ENCODE measurements at places on chromosomes 16 and 17.

GRCh38 chr16:86396901-86397311, 113.4 kb upstream of the FOXF1 start:
- no peak for DNase-seq

DNA sequence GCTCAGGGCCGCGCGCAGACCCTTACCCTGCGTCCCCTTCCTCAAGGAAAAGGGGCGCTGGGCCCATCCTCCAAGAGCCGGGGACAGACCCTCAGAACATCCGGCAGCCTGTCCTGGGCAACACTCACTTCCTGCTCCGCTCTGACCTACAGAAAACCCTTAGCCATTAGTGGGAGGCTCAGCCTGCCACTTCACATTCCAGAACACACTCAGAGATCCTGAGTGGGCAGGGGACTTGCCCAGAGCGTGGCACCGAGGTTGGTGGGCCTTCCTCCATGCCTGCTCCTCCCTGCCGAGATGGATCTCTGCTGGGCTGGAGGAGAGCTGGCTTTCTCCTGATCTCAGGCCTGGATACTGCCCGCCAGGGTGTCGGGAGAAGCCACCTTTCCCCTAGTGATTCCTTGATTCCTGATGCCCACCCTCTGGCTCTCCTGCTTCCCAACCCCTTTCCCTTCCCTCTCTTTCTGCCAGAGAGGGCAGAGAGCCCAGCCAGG, 1.5 kb downstream of the SCARF1 start:
- no peak for DNase-seq

DNA sequence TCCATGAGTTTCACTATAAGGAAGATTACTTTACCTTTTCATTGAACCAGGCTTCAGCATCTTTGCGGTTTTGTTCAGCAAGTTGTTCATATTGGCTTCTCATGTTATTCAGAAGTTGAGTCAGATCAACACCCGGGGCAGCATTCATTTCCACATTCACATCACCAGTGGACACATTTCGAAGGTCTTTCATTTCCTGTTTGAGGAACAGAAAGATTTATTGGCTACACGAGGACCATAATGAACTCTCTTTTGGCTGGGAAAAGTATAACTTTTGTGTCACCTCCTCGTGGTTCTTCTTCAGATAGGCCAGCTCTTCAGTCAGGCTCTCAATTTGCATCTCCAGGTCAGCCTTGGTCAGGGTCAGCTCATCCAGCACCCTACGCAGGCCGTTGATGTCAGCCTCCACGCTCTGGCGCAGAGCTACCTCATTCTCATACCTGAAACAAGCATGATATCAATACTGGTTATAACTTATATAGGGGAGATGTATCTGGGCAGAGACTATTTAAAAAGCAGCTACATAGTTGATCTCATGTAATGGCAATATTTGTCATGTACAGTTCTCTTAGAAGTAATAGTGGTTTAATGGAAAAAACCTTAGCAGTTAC, 2.1 kb downstream of the KRT10 start:
- no peak for DNase-seq

DNA sequence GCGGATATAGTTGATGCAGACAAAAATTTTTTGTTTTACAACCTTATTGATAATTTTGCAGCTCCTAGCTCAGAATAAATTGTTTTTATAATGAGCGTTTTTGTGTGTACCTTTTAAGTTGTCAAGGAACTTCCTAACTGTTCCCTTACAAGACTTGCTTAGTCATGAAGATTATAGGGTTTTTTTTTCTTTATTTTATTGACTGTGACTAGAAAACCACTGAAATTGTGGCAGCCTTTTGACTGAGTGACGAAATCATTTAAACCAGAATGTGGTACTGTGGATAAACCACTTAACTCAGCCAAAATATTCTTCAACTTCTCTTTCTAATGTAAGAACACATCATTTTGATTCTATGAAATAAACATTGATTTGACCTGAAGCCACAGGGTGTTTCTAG, 40.8 kb upstream of the VPS4A start:
- DNase-seq = no peak

GRCh38 chr17:63140255-63140654, 174.2 kb downstream of the TANC2 start:
- DNase-seq = no peak

GRCh38 chr17:76314392-76315227, 6.5 kb upstream of the QRICH2 start:
- no peak for DNase-seq

- no peak for DNase-seq
These were observed 504.2 kb upstream of the PSMD7 start for GRCh38 chr16:73792199-73793020.

DNA sequence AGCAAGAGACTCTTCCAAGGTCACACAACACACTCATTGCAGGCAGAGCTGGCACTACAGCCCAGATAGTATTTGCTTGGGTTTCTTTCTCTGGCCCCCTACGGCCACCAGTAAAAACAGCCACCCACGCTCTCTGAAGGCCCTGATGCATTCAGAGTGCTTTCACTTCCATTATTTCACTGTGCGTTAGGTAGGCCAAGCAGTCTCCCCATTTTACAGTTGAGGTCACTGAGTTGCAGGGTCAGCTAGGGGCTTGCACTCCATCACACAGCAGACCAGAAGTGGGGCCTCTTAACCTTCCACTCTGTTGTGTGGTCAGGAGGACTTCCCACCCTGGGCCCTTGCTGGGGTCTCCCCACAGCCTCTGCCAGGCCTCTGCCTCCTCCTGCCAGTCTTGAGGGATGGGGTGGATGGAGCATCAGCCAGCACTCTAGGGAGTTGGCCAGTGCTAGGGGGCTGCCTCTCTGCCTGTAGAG, 2.5 kb downstream of the TBX21 start:
- no peak for DNase-seq

DNA sequence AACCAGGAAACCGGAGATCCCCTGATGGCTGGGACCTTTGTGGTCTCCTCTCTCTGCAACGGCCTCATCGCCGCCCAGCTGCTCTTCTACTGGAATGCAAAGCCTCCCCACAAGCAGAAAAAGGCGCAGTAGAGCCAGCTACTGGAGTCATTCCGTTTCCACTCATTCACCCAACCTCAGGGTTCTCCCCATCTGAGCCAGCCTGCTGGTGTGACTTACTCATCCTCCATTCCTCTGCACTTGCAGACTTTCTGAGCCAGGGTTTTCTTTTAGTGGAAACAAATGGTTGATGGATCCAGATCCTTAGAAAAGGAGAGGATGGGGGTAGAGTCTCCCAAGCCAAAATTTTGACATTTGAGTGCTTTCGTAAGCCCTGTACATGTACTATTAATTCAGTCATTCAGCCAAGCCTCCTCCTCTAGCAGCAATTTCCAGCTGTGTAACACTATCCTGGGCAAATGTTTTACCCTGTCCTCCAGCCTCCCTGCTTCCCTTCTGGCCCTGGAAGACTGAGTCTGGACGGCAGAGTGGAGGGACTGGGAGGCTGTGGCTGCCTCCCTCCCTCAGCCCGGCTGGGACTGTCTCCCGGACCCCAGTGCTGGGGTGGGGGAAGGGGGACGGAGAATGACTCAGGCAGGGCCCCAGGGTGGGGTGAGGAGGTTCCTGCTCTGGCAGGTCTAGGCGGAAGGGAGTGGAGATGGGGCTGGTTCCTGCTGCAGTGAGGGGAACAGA, 2.3 kb downstream of the SOX15 start:
- no peak for DNase-seq

- DNase-seq = no peak
These were observed 2.2 kb downstream of the IRX3 start for GRCh38 chr16:54284319-54284930.

DNA sequence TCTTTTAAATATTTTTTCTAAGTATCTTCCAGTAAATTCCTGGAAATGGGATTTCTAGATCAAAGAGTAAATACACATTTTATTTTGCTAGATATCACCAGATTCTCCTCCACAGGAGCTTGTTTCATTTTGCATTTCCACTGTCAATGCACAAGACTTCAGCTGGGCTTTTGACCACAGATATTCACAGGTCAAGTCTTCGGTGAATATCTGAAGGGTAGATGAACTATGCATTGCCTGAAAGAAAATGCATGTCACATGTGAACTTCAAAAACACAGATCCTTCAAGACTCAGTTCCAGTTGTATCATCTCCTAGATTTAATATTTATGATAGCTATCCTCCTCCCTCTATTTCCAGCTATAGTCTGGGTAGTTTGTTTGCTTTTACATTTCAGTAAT, 963.6 kb upstream of the GOT2 start:
- no peak for DNase-seq

DNA sequence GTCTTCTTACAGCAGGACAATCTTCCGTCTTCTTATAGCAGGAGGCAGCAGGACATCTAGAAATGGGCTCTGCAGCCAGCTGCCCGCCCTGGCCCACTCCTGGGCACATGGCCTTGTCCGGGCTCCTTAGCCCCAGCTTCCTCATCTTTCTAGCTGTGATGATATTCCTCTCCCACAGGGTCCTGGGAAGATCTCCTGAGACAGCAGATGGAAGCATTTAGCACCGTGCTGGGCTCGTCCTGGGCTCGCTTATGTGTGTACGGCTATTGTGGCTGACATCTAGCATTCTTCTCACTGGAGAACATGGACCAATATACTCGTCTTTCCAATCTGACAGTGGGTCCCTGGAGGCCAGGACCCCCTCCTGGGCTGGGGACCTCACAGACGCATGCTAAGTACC, 48.5 kb downstream of the TIMM22 start:
- DNase-seq = no peak

- DNase-seq = no peak
These were observed 140.5 kb upstream of the ASIC2 start for GRCh38 chr17:33433581-33433980.

GRCh38 chr17:34485999-34486398, 93.4 kb upstream of the TMEM132E start:
- no peak for DNase-seq

DNA sequence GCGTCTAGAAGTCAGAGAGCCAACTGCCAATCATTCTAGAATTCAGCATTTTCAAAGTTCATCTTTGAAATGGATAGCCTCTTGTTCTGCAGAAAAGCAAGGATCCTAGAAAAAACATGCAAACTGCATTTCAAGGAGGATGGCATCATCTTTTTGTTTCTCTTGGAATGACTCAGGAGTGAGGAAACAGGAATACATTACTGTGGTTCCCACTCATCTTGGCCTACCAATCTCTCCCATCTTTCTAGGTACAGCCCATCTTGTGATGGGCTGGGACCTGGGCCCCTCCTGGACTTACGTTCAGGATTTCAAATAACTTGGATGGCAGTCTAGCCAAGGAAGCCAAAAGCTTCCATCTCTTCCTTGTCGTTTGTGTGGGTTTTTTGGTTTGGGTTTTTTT, 363.4 kb downstream of the CDH13 start:
- DNase-seq = no peak

- DNase-seq = no peak
These were observed 269.8 kb downstream of the RBFOX1 start for GRCh38 chr16:7602291-7602950.

DNA sequence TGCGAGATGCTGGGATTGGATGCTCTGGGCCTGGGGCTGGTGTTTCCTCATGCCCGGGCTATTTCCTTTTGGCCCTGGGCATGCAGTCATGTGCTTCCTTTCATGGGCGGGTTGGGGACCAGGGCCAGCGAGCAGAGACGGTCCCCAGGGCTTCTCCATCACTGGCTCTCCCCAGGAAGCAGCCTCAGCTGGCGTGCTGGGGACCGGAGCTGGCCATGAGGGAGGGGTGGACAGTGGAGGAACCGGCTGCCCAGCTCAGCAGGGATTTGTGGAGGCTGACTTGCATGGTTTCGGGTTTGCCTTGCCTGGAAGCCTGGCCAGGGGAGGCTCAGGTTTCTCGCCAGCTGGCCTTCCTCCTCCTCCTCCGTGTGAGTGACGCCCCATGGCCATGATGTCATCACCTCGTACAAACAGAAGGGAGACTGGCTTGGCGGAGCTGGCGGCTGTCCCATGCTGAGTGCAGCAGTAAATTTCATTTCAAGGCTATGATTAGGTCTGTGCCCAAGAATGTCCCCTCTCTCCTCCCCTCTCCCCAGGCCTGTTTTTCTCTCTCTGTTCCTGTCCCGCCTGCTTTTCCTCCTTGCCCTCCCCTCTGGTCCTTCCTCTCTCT, 8.9 kb upstream of the TIMP2 start:
- DNase-seq = peak; percentile 93

- no peak for DNase-seq
These were observed 6.3 kb upstream of the GGA2 start for GRCh38 chr16:23516366-23517137.
